ENCODE measurements at places on chromosomes 12 and 14.
A peak's percentile ranks its signal among the peaks of the same experiment; 100 is the strongest.

- DNase-seq, result no peak
Measured at GRCh38 chr12:104673696-104674482, 217.1 kb downstream of the CHST11 start.

- no peak for DNase-seq
Measured at GRCh38 chr12:52454411-52455201, 2.7 kb upstream of the KRT6B start.

- DNase-seq, result no peak
Measured at GRCh38 chr14:93648440-93649168, 139.7 kb downstream of the PRIMA1 start.

GRCh38 chr12:132428936-132429601 is 60.9 kb upstream of the FBRSL1 start:
- DNase-seq, result no peak

DNA sequence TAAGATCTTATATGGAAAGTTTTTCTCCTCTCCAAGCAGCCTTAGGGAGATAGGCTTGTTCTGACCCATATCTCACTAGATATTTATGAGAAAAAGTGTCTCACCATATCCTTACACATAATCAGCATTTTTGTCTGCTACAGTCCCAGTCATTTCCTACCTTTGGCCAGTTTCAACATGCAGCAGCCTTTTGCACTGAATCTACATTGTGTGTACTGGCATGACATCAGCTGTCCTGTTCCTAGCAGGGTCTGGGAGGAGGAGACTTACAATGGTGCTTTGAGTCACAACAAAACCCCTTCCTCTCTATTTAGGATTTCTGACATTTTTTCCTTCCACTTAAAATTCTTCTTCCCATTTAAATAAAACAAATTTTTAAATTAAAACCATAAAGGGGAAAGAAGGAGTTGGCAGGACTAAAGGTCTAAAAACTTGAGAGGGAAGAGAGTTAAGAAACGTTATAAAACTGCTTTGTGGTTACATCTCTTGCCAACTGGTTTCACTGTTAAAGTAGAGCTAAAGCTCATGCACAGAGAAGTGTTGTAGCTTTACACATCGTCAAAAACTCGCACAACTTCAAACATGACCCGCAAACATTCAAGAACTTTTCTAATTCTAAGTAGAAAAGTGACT is 53.3 kb upstream of the CERS5 start:
- no peak for DNase-seq

GRCh38 chr12:108884116-108885012 is 4.5 kb downstream of the DAO start:
- DNase-seq, result peak; percentile 44

Data from activated CD8-positive, alpha-beta memory T cell treated with anti-CD3 and anti-CD28 coated beads for 1 hour (primary cell).